ENCODE measurements at places on chromosomes 4 and X.

GRCh38 chr4:127251423-127251822 is 381.3 kb upstream of the INTU start:
- DNase-seq: no peak

DNA sequence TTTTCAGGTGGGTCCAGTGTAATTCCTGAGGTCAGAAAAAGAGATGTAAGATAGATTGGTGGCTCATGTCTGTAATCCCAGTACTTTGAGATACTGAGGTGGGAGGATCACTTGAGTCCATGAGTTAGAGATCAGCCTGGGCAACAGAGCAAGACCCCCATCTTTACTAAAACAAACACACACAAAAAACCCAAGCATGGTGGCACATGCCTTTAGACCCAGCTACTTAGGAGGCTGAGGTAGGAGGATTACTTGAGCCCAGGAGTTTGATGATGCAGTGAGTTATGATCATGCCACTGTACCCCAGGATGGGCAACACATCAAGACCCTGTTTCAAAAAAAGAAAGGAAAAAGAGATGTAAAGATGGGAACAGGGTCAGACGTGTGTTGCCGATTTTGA is 857.4 kb upstream of the NDST4 start:
- no peak for DNase-seq

- no peak for DNase-seq
Observed at GRCh38 chr4:19880206-19880605, 371.5 kb upstream of the SLIT2 start.

- no peak for DNase-seq
Observed at GRCh38 chr4:40121515-40121914, 64.9 kb downstream of the N4BP2 start.

GRCh38 chr4:47535567-47536147 is 50.6 kb downstream of the ATP10D start:
- DNase-seq: no peak
